ENCODE measurements at places on chromosomes 5 and 9.

GRCh38 chr9:132238026-132238972 is 76.4 kb downstream of the NTNG2 start:
- no peak for DNase-seq

- peak; percentile 61 for DNase-seq
Observed at GRCh38 chr5:157431544-157432200, 28.3 kb upstream of the NIPAL4 start.

- no peak for DNase-seq
Observed at GRCh38 chr9:12697719-12698118, 4.5 kb downstream of the TYRP1 start.

DNA sequence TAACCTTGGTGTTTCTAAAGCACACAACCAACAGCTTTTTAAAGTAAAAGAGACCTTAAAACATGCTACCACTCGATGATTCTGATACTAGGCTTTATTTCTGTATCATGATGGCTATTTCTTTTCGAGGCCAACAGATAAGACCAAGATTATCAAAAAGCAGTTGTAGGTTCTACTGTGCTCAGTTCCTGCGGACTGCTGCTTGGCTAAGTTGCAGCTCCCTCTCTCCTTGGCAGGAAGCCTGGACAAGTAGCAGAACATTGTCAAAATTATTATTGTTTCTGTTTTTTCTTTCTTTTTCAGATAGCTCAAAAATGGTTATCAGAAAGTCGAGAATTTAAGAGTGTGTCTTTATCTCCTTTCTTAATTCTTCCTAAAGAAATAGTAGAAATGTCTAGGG is 607.6 kb downstream of the PTPRD start:
- no peak for DNase-seq

- DNase-seq, result peak; percentile 65
Observed at GRCh38 chr5:67795781-67796477, 419.6 kb upstream of the PIK3R1 start.
